Stimulated activated CD8-positive, alpha-beta memory T cell treated with anti-CD3 and anti-CD28 coated beads, Interleukin-15, amount 100 ng/mL, for 24 hours (primary cell): ENCODE measurements at places on chromosomes 16 and 17.

- no peak for DNase-seq
These were observed 3.0 kb downstream of the CDRT4 start for GRCh38 chr17:15464231-15464985.

DNA sequence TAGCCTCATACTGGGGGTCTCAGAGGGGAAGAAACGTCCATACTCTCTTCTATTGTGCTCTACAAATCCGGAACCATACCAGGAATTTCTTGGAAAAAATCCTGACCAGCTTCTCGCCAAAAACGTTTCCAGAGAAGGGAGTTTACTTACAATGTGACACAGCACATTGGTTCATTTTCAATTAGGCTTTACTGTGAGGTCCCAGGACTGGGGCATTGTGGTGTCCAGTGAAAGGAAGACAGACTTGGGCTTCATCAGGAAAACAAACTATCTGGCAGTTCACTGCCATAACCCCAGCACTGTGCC is 14.7 kb downstream of the MPP2 start:
- DNase-seq = no peak

GRCh38 chr17:36993227-36993626 is 44.5 kb downstream of the AATF start:
- no peak for DNase-seq

DNA sequence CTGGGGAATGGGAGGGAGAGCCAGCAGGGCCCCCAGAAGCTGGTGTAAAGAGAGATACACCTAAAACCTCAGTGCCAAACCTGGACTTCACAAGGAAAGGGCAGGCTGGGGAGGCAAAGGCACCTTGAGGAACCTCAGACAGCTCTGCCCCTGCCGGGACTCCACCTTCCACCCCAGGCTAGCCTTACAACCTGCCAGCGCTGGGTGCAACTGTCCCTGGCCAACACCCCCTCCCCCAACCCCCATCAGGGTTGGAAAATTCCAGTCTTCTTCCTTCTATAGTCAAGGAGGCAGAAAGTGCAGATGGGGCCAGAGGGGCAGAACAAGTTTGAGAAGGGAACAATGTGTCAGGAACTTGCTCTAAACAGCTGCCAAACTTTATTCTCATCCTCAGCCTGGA is 2.2 kb downstream of the YBX2 start:
- no peak for DNase-seq

DNA sequence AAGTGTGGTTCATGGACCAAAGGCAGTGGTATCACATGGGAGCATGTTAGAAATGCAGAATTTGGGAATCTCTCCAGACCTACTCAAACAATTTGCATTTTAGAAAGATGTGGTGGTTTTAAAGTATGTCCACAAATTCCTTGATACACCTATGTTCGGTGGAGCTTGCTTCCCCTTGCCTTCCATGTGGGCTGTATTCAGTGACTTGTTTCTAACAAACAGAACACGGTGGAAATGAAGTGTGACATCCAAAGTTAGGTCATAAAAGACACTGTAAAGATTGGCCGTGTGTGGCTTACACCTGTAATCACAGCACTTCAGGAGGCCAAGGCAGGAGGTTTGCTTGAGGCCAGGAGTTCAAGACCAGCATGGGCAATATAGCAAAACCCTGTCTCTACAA is 16.7 kb downstream of the COQ7 start:
- no peak for DNase-seq

- DNase-seq = no peak
These were observed 142.9 kb upstream of the NUDT7 start for GRCh38 chr16:77579351-77579891.

DNA sequence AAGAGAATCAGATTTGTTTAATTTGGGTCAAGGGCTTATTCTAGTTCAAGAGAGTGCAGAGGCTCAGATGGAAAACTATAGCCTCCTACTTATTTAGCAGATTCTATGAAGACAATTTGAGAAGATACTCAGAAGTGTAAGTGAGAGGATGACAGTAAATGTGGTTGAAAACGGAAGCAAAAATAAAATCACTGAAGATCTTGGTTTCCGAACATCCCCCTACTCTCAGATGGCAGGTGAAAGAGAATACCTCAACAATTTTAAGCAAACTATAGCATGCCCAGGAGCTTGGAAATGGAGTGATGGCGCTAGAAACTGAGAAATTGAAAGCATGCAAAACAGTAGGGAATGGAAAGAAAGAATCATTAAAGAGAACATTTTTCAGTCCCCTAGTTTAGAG is 705.5 kb upstream of the CDH8 start:
- DNase-seq = no peak

DNA sequence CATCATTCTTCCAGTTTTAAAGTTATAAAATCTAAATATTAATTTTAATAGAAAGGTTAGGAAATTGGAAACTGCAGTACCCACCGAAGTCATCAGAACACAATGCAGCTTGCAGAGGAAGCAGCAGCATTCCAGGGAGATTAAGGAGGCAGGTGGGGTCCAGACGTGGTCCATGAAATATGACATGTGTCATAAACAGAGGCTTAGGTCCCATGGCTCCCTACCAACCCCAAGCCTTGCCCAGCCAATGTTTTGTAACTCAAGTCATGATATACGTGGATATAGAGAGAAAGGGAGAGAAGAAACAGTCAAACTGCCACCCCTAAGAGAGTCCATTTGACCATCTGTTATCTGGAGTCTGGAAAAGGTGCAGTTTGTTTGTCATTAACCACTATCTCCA is 670.0 kb downstream of the TOX3 start:
- DNase-seq = no peak

- DNase-seq = no peak
These were observed 75.2 kb upstream of the HSBP1 start for GRCh38 chr16:83732536-83732935.

GRCh38 chr17:20993863-20994778 is 48.7 kb downstream of the USP22 start:
- no peak for DNase-seq

DNA sequence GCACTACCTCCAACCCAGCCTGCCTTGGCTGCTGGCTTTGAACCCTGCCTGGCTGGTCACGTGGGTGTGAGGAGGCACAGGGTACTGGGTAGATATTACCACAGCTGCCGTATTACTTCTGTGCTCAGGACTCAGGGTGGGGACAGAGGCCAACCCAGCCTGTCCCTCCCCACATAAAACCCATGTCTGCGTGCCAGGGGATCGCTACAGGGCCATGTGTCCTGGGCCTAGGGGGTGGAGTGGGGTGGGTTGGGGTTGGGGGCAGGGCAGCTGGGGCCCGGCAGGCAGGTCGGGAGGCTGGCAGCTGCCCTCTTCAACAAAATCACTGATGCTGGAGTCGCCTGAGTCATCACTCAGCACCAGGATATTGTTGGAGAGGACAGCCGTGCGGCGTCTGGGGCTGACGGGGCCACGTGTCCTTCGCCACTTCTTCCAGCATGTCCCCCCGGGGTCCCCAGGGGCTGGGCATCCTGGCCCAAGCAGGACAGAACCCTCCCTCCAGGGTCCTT is 39.7 kb upstream of the PVALEF start:
- no peak for DNase-seq

DNA sequence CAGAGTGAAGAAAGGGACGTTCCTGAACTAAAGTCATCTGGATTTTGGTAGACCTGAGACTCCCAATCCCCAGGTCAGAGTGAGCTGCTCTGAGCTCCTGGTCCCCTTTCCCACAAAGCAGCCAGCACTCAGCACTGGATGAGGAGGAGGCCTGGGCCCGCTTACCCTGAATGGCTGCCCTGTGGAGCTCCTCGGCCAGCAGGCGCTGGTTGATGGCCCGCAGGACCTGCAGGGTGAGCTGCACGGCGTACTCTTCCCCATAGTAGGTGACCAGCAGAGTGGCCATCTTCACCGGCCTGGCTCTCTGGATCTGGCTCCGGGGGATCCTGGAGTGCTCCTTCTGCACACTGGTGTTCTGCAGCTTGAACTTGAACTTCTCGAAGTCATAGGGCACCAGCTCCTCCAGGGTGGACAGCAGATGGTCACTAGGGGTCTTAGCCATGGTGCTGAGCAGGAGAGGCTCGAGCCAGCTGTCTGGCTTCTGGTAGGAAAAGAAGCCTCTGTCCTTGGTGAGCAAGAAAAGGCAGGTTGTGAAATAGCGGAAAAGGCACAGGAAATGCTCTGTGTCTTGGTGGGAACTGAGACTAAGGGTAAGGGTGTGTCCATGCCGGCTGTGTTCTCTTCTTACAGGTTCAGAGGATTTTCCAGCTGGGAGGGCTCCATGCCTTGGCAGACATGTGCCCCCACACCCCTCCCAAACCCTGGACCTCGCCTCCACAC is at the start of gene MEFV:
Gene MEFV (minus strand): TSS at position 488 of the 720 bp plus-strand sequence. CDS start 46 bp downstream, at position 442.
- no peak for DNase-seq

DNA sequence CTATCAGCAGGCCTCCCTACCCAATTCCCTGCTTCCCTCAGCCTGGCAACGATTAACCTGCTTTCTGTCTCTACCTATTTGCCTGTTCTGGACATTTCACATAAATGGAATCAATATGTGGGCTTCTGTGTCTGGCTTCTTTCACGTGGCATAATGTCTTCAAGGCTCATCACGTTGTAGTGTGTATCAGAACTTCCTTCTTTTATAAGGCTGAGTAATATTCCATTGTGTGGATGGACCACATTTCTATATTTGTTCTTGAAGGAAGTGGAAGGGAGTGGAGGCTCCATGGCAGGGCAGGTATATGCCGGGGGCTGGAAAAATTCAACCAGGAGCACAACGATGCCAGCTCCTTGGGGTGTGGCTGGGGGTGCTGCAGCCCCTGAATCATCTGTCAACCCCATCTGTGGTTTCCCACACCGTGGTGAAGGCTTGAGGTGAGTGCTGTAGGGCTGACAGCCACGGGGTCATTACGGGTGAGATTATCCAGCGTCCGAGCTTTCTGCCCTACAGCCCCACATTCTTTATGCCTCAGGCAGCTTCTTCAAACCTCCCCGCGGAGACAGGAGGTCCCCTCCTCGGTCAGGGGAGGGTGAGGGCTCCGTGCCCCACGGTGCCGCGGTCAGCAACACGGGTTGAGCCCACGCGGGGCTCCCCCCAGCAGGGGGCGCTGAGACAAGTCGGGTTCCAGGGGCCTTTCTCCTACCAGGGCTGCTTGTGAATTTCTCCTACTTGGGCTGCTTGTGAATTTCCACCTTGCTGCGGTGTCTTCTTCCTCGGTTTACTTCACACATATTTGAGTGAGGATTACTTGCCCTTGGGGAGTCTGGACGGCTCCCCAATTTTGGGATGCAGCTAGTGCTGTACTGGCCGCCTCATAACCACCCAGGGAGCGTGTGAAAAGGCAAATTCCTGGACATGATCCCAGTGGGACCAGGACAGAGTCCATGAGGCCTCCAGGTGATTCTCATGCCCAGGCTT is 18.3 kb upstream of the WFIKKN2 start:
- DNase-seq = peak; percentile 43

- DNase-seq = no peak
These were observed 174.9 kb downstream of the VPS53 start for GRCh38 chr17:539766-540165.

GRCh38 chr16:12155235-12155634 is 178.7 kb downstream of the SNX29 start:
- DNase-seq = no peak

- DNase-seq = no peak
These were observed 201.2 kb downstream of the UTP18 start for GRCh38 chr17:51461578-51462004.

DNA sequence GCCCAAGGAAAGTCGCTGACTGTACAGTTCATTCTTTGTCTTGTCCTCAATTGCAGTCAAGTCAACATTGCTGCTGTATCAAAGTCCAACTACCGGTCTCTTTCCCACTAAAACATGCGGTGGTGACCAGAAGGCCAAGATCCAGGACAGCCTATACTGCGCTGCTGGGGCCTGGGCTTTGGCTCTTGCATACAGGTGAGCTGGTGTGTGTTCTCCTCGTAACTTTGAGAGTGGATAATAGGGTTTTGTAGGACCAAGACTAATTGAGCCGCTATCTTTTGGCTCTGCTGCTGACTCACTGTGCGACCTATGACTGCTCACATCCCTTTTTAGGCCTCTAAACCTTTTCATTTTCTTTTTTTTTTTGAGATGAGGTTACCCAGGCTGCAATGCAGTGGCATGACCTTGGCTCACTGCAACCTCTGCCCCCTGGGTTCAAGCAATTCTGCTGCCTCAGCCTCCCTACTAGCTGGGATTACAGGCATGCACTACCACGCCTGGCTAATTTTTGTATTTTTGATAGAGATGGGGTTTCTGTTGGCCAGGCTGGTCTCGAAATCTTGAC is 38.7 kb downstream of the PHKB start:
- DNase-seq = no peak

DNA sequence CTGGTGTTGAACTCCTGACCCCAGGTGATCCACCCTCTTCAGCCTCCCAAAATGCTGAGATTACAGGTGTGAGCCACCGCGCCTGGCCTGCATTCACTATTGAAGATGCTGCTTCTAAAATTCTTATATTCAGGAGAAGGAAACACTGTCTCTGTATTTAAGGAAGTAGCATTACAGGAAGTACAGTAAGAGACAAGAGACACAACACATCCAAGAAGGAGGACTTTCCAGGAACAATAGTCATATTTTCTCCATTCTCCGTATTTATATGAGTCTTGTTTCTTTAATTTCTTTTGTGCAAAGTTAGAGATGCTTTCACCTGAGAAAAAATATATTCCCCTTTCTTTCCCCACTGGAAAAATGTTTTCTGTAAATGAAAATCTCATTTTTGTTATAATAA is 18.3 kb upstream of the ABCA3 start:
- DNase-seq = no peak

- no peak for DNase-seq
These were observed 17.3 kb downstream of the COTL1 start for GRCh38 chr16:84600343-84601229.

DNA sequence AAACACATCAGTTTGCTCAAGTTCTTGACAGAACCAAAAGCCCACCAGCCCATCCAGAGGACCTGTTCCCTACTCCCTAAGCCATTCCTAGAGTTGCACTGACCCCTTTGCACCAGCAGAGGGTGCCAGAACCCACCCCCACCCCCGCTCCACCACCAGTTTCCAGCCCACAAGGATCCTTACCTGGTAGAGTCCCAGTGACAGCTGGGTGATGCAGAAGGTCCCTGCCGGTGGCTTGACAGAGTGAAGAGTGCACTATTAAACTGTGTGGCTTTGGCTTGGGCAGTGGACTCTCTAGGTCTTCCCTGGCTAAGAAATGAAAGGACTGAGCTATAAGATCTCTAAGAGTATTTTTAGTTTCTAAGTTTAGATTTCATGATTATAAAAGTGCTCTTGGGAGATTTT is 73.3 kb upstream of the MTMR4 start:
- DNase-seq = peak; percentile 6

DNA sequence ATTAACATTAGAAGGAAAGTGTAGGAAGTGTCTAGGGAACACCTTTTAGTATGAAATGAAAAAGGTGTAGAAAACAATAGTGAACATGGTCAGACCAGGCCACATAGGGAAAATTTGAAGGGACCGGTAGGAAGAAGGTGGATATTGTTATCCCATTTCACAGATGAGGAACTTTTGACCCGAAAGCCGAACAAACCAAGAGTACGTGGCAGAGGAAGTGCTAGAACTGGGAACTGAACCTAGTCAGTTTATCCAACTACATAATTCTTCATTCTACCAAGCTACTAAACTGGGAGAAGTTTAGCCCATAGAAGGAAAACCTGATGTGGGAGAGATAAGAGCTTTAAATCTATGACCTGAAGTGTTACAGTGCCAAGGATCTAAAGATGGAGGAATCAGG is 43.2 kb downstream of the YPEL2 start:
- DNase-seq = no peak
